ENCODE measurements at places on chromosomes 1 and 21. TPM values are rescaled to one million over a fixed set of nuclear protein-coding genes. Genes with fewer than 3 reads are reported as not detected.
A peak's percentile ranks its signal among the peaks of the same experiment; 100 is the strongest.

TMOD4 gene
- total RNA-seq, result 0.66 TPM

XKR8 gene
- total RNA-seq, result 8.2 TPM

SYT14 gene
- 1.3 TPM for total RNA-seq

DNA sequence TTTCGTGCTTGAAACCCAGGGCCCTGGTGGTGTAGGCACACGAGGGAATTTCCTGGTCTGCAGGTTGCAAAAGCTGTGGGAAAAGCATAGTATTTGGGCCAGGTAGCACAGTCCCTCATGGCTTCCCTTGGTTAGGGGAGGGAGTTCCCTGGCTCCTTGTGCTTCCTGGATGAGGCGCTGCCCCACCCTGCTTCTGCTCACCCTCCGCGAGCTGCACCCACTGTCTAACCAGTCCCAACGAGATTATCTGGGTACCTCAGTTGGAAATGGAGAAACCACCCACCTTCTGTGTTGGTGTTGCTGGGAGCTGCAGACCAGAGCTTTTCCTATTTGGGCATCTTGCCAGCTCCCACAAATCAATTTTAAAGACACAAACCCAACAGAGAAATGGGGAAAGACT is 183.0 kb downstream of the PHTF1 start:
- no peak for DNase-seq

UBL4B gene
- not detected for total RNA-seq

GRCh38 chr21:39189857-39190604 is 6.8 kb upstream of the PSMG1 start:
- DNase-seq, result no peak

- peak; percentile 94 for DNase-seq
Measured at GRCh38 chr1:15343729-15344128, 66.0 kb upstream of the EFHD2 start.

- DNase-seq, result no peak
Measured at GRCh38 chr1:205210756-205211168, 740 bp downstream of the DSTYK start.

OR10Z1 gene
- not detected for total RNA-seq

C1orf210 gene
- total RNA-seq, result 21.1 TPM

DNA sequence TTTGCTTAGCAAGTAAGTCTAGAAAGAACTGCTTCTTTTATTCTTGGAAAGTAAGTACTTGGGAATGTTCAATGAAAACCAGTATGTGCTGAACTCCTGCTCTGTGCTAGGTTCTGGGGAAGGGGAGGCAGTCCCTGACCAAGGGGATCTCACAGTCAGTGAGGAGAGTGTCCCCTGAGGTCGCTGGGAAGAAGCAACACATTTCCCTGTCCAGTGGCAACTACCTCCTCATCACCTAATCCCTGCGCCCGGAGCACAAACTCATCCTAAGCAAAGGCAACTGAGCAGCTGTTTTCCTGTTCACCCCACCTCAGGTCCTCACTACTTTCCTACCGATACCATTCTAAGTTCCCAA is 61.7 kb upstream of the ANGPTL1 start:
- peak; percentile 57 for DNase-seq

DNA sequence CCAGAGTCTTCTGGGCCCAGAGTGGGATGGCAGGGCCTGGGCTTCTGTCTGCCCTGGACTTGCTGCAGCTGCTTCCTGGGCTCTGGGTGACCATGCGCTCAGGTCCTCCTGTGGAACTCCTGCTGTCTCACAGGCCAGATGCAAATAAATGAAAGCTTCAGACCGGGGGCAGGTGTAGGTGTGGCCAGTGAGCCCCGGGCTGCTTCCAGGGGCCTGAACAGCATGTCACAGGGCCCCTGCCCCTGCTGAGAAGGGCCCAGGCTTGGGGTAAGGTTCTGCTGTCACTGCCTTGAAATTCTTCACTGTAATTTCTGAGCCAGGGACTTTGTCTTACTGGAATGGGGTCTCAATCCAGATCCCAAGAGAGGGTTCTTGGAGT is 2.5 kb upstream of the PKNOX1 start:
- DNase-seq, result peak; percentile 44

DNA sequence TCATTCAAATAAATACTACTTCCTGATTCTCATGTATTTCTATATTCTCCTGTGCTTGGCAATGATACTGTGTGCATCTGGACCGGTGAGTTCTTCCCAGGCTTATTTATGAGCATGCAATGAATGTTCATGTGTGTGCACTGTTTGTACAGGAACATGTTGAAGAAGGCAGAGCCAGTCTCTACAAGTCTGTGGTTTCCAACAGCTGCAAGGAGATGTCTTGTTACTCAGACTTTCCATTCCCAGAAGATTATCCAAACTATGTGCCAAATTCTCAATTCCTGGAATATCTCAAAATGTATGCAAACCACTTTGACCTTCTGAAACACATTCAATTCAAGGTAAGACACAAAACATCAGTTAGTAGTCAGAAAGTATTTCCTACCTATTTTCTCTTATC is 19.1 kb downstream of the FMO1 start:
- DNase-seq, result no peak

ATP1A2 gene
- total RNA-seq, result 4.1 TPM

LBR gene
- total RNA-seq, result 80.2 TPM

DNA sequence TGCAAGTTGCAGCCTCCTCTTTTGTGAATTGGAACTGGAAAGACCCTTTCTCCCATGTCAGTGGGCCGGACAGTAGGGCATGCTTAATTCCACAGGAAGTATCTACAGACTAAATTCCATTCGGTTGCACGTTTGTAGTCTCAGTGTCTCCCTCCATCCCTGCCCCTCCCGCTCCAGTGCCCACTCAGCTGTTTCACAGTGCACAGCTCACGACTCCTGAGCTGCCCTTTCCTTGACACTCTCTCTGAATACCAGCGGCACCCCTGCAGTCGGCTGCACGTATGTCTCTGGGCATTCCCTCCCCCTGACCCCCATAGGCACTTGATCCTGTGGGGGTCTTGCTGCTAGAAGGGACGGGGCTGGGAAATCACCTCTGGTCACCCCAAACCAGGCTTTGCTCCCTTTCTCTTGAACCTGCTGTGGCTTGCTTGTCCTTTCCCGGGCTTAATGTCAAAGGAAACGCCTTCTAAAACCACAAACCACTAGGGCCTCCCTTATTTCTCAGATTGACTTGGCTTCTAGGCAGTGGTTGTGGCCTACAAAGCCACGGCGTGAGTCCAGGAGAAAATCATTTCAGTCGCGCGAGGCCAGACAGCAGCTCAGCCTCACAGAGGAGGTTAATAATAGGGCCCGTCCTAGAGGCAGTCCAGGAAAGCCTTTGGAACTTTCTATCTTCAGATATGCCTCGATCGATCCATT is 365.3 kb upstream of the PROX1 start:
- DNase-seq, result peak; percentile 55

Data from kidney (tissue), 22 donors.